ENCODE measurements at places on chromosomes 1 and 21. TPM values are rescaled to one million over a fixed set of nuclear protein-coding genes. Genes with fewer than 3 reads are reported as not detected.

NTMT2 gene
- 0.25 TPM for polyA plus RNA-seq

FCER1A gene
- 0.33 TPM for polyA plus RNA-seq

IL19 gene
- polyA plus RNA-seq, result not detected

CYP4X1 gene
- polyA plus RNA-seq, result 20.0 TPM

ELAPOR1 gene
- 6.6 TPM for polyA plus RNA-seq

MYBPH gene
- 0.35 TPM for polyA plus RNA-seq

LRRC71 gene
- polyA plus RNA-seq, result 8.5 TPM

C4BPB gene
- 0.13 TPM for polyA plus RNA-seq

CASQ1 gene
- 1.4 TPM for polyA plus RNA-seq

NBPF6 gene
- not detected for polyA plus RNA-seq

SPRR2G gene
- 0.39 TPM for polyA plus RNA-seq

CLEC20A gene
- polyA plus RNA-seq, result not detected

AMY1A gene
- polyA plus RNA-seq, result not detected

AIM2 gene
- 3.4 TPM for polyA plus RNA-seq

RPE65 gene
- 3.7 TPM for polyA plus RNA-seq

DMRTA2 gene
- polyA plus RNA-seq, result 0.05 TPM

KIF2C gene
- polyA plus RNA-seq, result 13.5 TPM

TRAPPC3 gene
- 79.2 TPM for polyA plus RNA-seq

LEFTY1 gene
- 2.5 TPM for polyA plus RNA-seq

SLC35F3 gene
- 11.9 TPM for polyA plus RNA-seq

LIPI gene
- 0.25 TPM for polyA plus RNA-seq

AMY2A gene
- polyA plus RNA-seq, result 0.93 TPM

GCSAML gene
- 0.82 TPM for polyA plus RNA-seq

TLR5 gene
- 4.8 TPM for polyA plus RNA-seq

MSH4 gene
- 0.65 TPM for polyA plus RNA-seq

RGS18 gene
- 1.3 TPM for polyA plus RNA-seq
